ENCODE measurements at places on chromosomes 4 and X.

DNA sequence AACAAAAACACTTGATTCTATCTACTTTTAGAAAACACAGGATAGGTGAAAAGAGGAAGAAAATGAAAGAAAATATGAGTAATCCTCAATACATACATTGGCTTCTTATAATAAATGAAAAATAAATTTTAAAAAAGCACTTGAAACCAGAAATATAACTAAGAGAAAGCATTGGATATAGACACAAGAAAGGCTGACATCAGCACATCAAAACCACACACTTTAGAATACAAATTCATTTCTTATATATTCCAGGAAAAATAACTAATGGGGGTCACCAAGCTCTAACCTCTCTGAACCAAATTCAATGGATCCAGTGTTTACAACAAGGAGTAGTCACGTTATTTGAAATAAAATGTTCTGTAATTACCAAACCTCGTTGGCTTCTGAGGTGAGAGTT, 133.5 kb downstream of the REELD1 start:
- DNase-seq: no peak

DNA sequence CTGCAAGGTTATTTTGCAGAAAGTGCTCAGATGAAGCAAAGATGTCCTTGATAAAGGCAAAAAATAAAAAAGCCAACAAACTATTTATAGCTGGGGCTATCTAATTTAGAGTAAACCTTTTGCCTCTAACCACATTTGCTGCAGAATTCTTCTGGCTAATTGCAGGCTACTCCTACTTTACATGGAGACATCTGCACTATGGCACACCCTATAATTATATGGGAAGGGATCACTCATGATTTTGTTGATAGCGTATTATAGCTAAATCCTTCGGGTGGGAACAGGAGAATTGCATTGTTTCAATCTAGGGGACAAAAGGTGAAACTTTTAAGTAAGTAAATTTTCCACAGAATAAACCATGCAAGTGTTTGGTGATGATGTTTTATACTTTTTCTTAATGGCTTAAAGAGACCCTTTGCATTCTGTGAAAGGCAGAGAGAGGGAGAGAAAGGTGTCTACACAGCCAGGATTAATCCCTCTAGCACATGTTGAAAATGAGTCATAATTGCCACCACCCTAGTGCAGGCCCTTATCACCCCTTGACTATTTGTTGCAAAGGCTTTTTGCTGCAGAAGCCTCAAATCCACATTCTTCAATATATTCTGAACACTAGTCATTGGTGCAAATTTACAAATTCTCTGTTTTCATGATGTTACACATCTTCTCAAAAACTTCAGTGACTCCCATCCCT, 221.3 kb upstream of the BMP3 start:
- DNase-seq: no peak

GRCh38 chr4:173538148-173538908, 8.3 kb upstream of the HAND2 start:
- peak; percentile 20 for DNase-seq

GRCh38 chr4:77009511-77010115, 60.1 kb downstream of the SEPTIN11 start:
- peak; percentile 30 for DNase-seq

- DNase-seq: no peak
Observed at GRCh38 chrX:153521034-153521433, 3.6 kb downstream of the ATP2B3 start.

DNA sequence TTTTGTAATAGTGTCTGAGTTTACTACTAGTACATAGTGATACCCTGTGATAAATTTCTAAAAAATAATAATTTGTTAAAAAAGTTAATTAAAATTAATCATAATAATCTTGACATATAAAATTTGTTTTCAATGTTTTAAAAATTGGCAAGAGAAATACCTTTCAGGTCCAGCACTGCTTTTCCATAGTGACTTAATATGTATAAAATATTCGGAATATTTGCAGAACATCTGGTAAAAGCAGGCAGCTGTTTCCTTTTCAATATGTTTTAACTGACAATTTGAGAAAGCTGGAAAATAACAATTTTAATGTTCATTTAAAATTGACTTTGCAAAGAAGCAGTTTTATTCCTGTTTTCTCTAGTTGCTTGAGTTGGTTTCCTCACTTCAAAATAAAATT, 17.6 kb upstream of the GK2 start:
- DNase-seq: no peak

DNA sequence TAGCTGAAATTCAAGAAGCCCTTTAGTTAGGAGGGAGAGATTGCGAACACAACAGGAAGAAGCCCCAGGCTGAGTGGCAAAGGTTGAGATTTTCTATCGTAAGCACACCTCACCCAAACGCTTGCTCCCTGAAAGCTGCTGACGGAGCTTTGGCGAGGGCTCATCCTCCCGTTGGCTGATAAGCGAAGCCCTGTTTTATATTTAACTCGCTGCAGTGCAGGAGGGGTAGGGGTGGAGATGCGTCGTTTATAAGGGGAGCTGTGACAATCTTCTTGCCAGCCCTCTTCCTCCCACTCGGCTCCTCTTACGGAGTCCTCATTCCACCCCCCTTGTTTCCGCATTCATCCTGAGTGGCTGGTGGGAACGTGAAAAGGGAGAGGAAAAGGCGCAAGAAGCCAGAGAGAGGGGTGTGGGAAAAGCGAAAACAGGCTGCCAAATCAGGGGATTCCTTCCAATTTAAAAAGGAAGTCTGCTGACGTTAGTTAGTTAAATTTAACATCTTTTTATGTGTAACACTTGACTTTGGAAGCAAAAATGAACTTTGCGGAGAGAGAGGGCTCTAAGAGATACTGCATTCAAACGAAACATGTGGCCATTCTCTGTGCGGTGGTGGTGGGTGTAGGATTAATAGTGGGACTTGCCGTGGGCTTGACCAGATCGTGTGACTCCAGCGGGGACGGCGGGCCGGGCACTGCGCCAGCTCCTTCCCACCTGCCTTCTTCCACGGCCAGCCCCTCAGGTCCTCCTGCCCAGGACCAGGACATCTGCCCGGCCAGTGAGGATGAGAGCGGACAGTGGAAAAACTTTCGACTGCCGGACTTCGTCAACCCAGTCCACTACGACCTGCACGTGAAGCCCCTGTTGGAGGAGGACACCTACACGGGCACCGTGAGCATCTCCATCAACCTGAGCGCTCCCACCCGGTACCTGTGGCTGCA, at the start of gene ENPEP:
ENPEP (plus strand) TSS at position 275 of the 938 bp plus-strand sequence; CDS start at position 535, 260 bp downstream.
- DNase-seq: peak; percentile 72
